Occipital lobe (tissue), 3 donors: ENCODE measurements at places on chromosomes 7 and 10. TPM values are rescaled to one million over a fixed set of nuclear protein-coding genes. Genes with fewer than 3 reads are reported as not detected.
A peak's percentile ranks its signal among the peaks of the same experiment; 100 is the strongest.

- no peak for DNase-seq
These were observed 133.1 kb upstream of the PRSS1 start for GRCh38 chr7:142616121-142616643.

The GNAT3 gene
- total RNA-seq, result not detected

DNA sequence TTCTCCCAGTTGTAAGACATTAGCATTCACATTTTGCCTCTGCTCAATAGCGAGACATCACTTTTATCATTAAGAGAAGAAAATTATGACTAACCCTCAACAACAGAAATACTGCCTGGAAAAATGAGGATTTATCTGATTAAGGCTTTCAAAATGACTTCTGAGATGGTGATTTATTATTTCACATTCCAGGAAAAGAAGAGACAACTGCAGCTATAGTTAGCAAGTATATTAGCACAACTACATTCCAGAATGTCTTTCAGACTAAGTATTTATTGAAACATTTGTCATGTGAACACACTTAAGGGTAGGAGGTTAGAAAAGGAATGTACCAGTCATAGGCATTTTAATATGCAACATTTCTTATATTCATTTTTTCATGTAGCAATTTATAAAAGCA is 162.0 kb downstream of the IQUB start:
- no peak for DNase-seq

The ASNS gene
- 31.8 TPM for total RNA-seq

The GRM8 gene
- total RNA-seq, result 3.7 TPM

DNA sequence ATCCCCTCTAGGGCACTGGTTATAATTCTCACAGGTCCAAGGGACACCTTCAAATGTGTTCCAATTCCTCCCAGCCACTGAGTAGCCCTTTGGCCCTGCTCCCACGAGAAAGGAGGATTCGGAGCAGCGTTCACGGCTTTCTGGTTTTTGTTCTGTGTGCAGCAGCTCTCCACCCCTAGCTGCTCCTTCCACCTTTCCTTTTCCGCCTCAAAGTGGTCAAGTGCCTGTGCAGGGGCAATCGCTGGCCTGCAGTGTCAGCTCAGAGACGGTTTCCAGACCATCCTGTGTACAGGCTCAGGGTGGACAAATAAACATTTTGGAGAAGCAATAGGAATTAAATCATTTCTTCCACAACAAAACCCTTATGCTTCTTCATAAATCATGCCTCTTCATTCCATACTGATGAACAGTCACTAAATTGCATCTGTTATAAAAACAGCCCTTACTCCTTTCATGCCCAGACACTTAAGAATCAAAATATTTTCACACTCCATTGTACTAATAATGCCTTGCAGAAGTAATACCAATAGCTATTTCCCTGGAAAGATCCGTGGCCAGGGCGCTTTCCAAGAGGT is 1.1 kb downstream of the KIAA1549 start:
- no peak for DNase-seq

- no peak for DNase-seq
These were observed 53.8 kb downstream of the NCAPG2 start for GRCh38 chr7:158650821-158651225.

DNA sequence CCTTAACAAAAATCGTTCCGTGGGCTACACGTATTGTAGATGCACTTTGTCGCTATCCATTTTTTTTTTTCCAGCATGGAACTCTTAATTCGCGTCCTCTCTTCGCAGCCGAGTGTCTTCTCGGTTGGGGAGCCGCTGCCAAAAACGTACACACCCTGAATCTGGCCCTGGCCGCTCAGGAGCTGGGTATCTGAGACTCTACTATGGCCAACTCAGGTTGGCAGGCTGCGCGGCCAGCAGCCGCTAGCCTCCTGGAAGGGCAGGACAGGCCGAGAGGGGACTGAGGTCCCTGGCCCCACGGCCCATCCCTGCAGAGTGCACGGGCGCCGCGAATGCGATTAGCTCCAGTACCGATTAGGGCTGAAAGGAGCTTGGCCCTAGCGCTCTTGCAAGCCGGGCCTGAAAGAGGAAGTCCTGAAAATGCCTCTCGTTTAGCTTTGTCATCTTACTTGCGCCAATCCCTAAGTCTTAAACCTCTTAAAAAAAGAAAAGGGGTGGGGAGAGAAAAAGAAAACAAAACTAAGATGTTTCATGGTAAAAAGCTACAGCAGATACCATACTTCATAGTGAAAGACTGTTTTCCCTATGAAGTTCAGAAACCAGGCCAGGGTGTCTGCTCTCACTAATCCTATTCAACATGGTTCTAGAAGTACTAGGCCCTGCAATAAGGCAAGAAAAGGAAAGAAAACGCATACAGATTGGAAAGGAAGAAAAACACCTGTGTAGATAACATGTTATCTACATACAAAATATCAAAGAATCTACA is 113.2 kb upstream of the RHEB start:
- peak; percentile 26 for DNase-seq

DNA sequence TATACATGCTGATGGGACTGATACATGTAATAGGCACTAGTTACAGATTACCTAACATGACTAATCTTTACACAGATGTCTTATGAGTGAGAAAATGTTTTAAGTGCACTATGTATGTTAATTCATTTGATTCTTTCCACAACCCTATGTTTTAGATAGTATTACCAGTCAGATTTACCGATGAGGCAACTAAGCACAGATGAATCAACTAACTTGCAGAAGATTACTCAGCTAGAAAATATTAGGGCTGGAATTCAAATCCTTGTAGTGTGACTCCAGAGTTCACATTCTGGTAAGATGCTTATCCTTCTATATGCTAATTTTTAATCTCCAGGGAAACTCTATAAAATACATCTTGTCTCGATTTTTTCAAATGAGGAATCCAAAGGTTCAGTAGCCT is 964.9 kb downstream of the REEP3 start:
- no peak for DNase-seq

The ARID5B gene
- 27.6 TPM for total RNA-seq

- no peak for DNase-seq
These were observed 158.4 kb downstream of the BBS9 start for GRCh38 chr7:33287738-33288137.
